ENCODE measurements at places on chromosomes 1 and 21. TPM values are rescaled to one million over a fixed set of nuclear protein-coding genes. Genes with fewer than 3 reads are reported as not detected.

TMEM82 gene
- not detected for total RNA-seq

IFFO2 gene
- 5.0 TPM for total RNA-seq

PHACTR4 gene
- 26.0 TPM for total RNA-seq

OR2T33 gene
- total RNA-seq = not detected

C8A gene
- total RNA-seq = not detected

RPE65 gene
- total RNA-seq = 0.31 TPM

ADGRB2 gene
- 103 TPM for total RNA-seq

C1QTNF12 gene
- not detected for total RNA-seq

OR2T29 gene
- total RNA-seq = not detected

CYP2J2 gene
- total RNA-seq = 0.94 TPM

Data from parietal lobe (tissue), 2 donors.